ENCODE measurements at places on chromosomes 7 and 10.

DNA sequence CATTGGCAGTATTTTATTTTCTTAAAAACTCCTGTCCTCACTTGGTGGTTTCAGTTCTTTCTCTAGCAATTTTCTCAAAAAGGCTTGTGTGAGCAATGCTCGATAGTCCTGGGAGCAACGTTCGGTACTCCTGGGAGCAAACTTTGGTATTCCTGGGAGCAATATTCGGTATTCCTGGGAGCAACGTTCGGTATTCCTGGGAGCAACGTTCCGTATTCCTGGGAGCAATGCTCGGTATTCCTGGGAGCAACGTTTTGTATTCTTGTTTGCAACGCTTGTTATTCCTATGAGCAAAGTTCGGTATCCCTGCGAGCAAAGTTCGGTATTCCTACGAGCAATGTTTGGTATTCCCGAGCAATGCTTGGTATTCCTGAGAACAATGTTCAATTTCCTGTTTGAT, 362.0 kb upstream of the ADARB2 start:
- no peak for DNase-seq

GRCh38 chr7:133369130-133369529, 116.3 kb downstream of the EXOC4 start:
- no peak for DNase-seq

- no peak for DNase-seq
Observed at GRCh38 chr7:23393636-23394035, 76.7 kb downstream of the IGF2BP3 start.

GRCh38 chr7:31408140-31408729, 67.7 kb upstream of the NEUROD6 start:
- no peak for DNase-seq

GRCh38 chr7:73901823-73902597, 41.1 kb downstream of the TMEM270 start:
- no peak for DNase-seq
